Myocyte (in vitro differentiated cells): ENCODE measurements at places on chromosomes 11 and 22.

DNA sequence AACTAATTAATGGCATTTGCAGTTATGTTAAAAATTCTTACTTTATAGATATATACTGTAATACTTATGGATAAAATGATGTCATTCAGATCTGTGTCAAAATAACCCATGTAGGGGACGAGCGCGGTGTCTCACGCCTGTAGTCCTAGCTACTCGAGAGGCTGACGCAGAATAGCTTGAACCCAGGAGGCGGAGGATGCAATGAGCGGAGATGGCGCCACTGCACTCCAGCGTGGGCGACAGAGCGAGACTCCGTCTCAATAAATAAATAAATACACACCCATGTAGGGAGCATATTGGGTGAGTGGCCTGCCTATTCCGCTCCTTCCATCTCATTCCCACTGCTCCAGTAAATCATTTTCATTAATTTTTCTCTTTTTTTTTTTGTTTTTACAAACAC is 7.1 kb downstream of the SNU13 start:
- DNase-seq = no peak

DNA sequence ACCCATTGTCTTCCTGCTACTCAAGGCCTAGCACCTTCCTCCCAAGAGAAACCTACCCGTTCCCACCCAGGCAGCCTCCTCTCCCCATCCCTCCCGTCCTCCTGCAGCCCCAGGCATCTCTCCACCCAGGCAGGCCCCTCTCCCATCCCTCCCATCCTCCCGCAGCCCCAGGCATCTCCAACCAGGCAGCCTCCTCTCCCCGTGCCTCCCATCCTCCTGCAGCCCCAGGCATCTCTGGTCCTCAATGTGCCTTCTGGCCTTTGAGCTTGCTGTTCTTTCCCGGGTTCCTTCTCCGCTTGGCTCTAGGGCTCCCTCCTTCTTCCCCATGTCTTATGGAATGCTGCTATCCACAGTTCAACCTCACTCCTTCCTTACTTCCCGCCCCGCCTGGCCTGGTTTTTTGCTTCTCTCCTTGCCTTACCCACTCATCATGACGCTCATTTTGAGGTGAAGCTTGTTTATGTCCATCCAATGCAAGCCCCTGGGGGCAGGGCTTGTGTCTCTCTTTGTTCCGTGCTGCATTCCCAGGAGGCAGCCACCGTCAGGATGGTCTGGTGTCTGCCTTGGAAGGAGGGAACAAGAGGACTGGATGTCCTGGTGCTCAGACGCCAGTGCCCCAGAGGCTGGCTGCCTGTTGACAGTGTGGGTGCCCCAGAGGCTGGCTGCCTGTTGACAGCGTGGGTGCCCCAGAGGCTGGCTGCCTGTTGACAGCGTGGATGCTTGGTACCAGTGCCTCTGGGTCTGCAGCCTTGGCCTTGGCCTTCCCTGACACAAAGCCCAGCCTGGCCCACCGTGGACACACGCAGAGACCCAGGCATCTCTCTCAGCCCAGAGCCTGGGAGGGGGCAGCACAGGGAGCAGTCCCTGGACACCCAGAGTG is 815.7 kb downstream of the BRD1 start:
- no peak for DNase-seq

DNA sequence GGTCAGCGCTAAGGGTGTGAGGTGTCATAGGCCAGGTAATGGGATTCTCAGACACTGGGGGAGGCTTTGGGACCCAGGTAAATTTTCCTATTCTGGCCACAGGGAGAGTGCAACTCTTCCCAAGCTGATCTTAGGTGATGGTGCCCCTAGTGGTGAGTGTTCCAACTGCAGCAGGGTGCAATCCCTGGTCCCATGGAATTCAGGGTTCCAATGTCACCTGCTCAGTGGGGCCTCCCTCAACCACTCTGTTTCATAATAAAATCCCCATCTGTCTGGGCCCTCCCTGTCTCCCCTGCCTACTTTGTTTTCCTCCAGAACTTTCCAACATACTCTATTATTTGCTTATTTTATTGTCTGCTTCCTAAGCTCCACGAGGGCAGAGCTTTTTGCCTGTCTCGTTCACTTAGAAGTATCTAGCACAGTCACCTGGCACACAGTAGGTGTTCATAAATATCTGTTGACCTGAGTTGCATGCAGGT is 2.9 kb upstream of the SGSM1 start:
- peak; percentile 48 for DNase-seq

DNA sequence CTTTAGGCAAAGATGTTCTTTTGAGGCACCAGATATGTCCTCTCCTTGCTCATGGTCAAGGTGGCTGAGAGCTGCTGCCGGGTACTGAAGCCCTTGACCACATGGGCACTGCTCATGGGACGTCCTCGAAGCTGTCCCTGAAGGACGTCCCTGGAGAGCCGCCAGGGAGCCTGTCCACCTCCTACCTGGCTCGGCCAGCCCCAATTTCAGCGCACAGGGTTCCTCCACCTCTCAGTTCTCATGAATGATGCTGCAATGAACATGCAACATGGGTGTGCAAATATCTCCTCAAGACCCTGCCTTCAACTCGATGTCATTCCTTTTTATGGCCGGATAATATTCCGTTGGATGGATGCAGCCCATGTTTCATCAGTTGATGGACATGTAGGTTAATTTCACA is 24.4 kb upstream of the TOLLIP start:
- DNase-seq = no peak

- DNase-seq = no peak
Measured at GRCh38 chr11:34540870-34541269, 27.3 kb upstream of the ELF5 start.

DNA sequence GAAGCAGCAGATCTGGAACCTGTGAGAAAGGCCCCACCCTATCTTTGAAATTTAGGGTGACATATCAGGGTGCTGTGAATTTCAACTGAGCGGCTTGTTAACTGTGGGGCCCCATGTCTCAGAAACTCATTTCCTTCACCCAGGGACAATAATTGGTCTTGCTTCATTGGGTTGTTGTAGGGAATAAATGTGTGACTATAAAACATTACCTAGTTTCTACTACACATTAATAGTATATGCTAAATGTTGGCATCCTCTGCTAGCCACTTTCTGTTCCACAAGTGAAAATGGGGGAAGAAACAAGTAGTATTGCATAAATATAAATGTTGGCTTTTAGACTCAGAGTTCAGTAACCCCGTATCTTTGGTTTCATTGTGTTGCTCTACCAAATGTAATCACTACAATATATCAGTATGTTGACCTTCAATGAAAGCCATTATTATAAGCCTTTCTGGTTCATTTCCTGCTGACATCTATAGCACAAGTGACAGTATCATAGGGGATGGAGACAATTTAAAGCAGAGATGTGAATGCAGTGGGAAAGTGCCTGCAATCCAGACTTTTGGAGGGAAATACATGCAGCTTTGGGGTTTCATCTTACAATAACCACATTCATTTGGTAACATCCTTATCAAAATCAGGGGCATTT is 905.5 kb upstream of the RAG2 start:
- no peak for DNase-seq

GRCh38 chr11:76568621-76569020 is 101.9 kb downstream of the LRRC32 start:
- DNase-seq = no peak

DNA sequence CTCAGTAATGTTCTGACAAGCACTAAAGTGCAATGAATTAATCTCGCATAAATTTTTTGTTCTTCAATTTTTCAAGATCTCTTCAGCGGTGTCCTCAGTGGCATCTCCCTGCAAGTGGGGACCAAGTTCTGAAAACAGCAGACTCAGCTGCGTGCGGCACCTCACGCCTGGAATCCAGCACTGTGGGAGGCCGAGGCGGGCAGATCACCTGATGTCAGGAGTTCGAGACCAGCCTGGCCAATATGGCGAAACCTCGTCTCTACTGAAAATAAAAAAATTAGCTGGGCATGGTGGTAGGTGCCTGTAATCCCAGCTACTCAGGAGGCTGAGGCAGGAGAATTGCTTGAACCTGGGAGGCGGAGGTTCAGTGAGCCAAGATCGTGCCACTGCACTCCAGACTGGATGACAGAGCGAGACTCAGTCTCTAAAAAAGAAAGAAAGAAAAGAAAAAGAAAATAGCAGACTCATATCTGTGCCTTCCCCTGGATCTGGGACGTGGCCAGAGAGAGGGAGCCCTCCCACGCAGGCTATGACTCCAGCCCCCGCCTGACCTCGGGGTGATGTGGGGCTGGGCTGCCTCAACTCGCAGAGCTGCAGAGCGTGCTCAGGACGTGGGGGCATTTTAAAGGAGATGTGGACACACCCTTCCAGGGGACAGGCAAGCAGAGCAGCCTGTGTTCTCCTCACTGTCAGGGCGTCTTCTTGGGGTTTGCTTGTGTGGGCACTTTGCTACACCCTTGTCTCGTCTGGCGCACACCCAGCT is 346.6 kb downstream of the BRD1 start:
- no peak for DNase-seq
